ENCODE measurements at places on chromosomes 6 and 20.

- DNase-seq, result no peak
Measured at GRCh38 chr20:46702447-46703203, 6.8 kb upstream of the SLC2A10 start.

GRCh38 chr20:55009066-55009465 is 533.7 kb downstream of the DOK5 start:
- DNase-seq, result no peak

- DNase-seq, result peak; percentile 80
Measured at GRCh38 chr6:87589693-87590416, at the start of the genes ORC3 and RARS2. Gene ORC3, plus strand, starts transcription at chr6:87590135. Its CDS starts 34 bp downstream, at chr6:87590169. Gene RARS2, minus strand, starts transcription at chr6:87589987. Its CDS starts 30 bp downstream, at chr6:87589957.

- DNase-seq, result no peak
Measured at GRCh38 chr6:5135788-5136376, 50.7 kb downstream of the PPP1R3G start.

- no peak for DNase-seq
Measured at GRCh38 chr6:164133095-164133494, 718.6 kb downstream of the QKI start.

DNA sequence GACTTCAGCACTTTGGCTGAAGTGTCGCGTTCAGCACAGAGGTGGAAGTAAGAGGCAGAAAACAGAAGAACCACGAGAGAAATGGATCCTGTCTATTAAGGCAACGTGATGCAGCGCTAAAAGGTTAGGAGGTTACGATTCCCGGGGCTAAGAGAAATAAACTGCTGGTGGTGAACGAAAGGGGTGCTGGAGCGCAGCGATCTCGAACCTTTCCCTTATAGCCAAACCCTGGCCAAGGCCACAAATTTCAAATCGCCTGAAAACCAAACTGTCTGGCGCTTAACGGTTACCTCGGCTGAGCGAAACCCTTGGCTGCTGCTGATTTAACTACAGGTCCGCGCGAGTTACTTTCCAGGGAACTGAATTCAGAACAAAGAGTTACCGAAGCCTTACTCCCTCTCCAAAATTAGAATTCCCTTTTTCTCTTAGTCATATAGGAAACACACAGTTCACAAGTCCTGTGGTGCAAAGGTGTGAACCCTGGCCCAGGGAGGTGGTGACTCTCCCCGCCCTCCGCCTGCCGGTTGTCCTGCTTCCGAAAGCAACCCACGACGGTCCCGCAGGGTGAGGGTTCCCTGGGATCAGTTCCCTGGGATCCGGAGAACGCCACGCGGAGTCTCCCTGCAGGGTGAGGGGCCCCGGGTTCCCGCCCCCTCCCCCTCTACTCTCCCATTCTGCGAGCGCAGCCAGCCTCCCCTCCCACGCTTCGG is 1.3 kb upstream of the SLC35D3 start:
- no peak for DNase-seq

DNA sequence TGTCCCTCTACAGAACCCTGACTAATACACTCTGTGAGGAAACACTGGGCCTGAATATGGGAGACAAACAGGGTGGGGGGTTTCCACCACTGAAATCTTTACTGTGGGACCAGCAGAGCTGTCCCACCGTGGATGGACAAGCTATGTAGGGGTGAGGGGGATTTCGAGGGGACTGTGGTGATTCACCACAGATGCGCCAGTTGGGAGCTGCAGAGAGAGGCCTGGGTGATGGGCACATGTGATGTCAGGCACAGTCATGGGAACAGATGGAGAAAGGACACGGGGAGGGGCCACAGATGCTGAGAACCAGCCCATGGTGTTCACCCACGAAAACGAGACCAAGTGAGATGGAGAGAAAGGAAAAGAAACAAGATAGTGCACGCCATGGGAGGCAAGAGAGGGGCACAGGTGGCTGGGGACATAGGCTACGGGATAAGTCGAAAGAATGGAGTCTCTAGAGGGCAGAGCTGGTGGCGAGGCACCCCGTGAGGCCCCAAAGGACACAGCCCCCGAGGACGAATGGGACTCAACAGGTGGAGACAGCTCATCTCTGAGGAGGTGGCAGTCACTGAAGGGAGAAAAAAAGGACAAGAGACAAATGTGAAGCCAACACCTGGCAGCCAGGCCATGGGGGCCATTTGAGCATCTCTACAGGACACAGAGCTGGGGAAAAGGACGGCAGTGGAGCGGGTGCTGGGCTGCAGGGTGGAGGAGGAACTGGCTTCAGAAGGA is 10.5 kb upstream of the RAMACL start:
- DNase-seq, result no peak

GRCh38 chr20:11551479-11551878 is 366.2 kb upstream of the BTBD3 start:
- DNase-seq, result no peak

GRCh38 chr20:41078329-41078728 is 49.7 kb downstream of the TOP1 start:
- DNase-seq, result peak; percentile 32

GRCh38 chr6:147382945-147383554 is 125.4 kb upstream of the SAMD5 start:
- peak; percentile 3 for DNase-seq
